ENCODE measurements at places on chromosomes 2 and 18.

DNA sequence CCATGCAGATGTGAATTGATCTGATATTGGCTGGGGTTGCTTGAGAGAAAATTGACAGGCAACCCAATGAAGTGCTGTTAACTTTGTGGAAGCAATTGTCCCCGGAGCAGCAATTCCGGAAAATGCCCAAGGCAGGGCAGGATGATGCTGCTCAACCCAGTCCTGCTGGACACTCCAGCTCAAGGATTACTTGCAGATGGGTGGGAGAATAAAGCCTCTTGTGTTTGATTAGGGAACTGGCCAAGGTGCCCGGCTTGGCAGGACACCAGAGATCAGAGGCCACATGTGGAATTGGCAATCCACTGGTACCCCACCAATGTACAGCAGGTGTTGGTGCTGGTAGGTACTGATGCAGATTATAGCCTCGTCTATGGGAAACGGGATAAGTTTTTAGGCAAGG lies 12.3 kb upstream of the C2orf42 start:
- DNase-seq = no peak

DNA sequence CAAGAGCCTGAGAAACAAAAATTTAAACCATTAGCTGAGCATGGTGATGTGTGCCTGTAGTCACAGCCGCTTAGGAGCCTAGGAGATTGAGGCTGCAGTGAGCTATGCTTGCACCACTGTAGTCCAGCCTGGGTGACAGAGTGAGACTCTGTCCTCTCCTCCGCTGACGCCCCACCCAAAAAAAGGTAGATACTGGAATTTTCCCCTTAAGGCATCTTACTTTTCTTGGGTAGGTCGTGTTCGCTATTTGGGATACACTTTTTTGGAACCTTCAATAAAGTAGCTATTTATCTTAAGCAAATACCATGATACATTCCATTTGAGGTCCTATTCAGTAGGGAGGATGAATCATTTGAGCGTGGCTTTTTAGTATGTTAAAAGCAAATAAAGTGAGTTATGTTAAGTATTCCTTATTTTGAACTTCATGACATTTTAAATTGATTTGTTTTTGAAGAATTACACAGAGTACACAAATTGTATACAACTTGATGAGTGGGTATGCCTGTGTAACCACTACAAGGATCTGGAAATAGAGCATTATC lies 38.7 kb downstream of the RALBP1 start:
- no peak for DNase-seq

- no peak for DNase-seq
Observed at GRCh38 chr2:143336719-143337210, 207.5 kb downstream of the ARHGAP15 start.

GRCh38 chr18:9708057-9708433 lies at the start of gene RAB31:
Gene RAB31 (plus strand): TSS chr18:9708301. CDS start chr18:9708406, 105 bp downstream.
- peak; percentile 84 for DNase-seq

Measured in right lung (tissue), 10 donors.